Activated CD4-positive, alpha-beta T cell treated with anti-CD3 and anti-CD28 coated beads, Interleukin-2, amount 10 ng/mL, durations not matched to agents 7 days and 5 days (primary cell): ENCODE measurements at places on chromosomes 5 and 9.
A peak's percentile ranks its signal among the peaks of the same experiment; 100 is the strongest.

DNA sequence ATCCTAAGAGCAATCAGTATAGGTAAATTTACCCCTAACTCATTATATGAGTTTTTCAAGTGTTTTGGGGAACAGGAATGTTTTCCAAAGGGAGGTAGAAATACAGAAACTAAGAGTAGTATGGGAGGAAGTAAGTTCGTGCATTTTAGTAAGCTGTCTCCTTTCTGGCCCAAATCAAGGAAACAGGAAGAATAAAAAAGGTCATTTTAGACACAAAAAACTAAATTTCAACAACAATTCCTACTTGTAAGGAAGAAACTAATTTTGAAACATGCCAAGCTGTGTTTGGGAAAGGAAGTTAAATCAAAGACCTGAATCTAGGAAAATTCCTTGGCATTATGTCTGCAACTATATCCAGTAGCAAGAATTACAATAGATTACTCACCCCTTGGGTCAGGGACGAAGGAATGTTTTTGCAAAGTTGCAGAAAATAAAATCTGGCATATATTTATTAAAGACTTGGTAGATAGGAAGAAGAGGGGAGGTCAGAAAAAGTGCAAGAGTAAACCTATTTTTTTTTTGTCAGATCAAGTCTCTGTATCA, 6.5 kb upstream of the RPS6 start:
- DNase-seq: no peak

DNA sequence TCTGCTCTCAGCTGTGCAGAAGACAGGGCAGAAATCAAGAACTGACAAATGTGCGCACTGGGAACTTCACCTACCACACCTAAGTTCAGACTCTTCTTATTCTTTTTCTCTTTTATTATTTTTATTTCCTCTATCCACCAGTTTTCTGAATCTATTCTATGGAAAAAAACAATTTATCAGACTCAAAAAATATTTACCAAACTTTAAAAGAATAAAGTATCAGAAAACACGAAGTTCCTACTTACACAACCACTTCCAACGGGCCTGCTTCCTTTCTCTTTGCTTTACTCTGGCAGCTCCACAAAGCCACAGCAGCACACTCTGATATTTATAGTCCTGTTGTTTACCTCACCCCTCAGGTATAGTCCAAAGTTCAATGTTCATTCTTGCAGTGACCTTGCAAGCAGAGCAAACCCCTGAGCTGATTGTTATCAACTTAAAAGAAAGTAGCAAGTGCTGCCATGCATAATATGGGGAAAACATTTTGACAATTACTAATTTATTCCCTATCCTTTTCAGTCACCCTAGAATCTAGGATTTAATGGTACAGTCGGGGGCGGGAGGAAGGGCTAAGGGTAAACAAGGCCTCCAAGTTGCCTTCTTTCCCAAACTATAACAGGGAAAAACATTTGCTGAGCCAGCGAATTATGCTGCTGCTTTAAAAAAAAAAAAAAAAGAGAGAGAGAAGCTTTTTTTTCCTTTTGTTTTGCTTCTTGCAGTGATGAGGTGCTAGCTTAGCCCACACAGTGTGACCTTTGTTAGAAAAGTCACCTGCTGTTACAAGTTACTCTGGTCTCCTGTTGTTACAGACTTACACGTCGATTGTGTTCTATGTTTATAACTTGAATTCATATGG, at the start of gene SELENOP:
SELENOP (minus strand) TSS at position 302 of the 856 bp plus-strand sequence. CDS start 3,539 bp downstream, outside the sequence.
- DNase-seq: no peak

GRCh38 chr5:164505791-164506190, 1000.4 kb downstream of the MAT2B start:
- no peak for DNase-seq

DNA sequence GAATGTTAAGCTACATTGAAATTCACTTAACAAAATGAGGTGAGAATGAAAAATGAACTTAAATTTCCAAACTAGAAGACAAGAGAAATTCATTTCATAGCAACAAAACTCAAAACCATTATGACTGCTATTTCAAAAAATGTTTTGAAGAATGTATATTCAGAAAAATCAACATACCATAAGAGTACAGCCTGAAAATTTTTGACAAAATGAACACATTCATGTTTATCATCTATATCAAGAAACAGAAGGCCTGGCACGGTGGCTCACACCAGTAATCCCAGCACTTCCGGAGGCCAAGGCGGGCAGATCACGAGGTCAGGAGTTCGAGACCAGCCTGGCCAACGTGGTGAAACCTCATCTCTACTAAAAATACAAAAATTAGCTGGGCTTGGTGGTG, 4.2 kb upstream of the IL6ST start:
- no peak for DNase-seq

GRCh38 chr5:154081246-154081645, 42.5 kb downstream of the MFAP3 start:
- no peak for DNase-seq

GRCh38 chr5:83562791-83563557, 91.4 kb downstream of the VCAN start:
- DNase-seq: no peak

DNA sequence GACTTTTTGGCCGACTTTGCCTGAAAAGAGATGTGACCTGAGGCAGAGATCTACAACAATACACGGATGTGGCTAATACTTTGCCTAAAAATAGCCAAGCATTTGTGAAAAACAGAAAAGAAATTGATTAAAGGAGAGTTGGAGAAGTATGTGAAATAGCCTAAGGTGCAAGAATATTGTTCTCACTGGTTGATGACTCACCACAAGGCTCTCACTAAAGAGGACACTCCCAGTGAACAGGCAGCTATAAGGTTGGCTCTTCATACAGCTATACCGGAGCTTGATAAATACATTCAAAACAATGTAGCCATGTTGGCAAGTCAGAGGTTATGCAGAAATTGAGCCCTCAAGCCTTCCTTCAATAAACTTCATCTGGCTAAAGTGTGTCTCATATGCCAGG, 317.2 kb upstream of the GRAMD2B start:
- DNase-seq: no peak

DNA sequence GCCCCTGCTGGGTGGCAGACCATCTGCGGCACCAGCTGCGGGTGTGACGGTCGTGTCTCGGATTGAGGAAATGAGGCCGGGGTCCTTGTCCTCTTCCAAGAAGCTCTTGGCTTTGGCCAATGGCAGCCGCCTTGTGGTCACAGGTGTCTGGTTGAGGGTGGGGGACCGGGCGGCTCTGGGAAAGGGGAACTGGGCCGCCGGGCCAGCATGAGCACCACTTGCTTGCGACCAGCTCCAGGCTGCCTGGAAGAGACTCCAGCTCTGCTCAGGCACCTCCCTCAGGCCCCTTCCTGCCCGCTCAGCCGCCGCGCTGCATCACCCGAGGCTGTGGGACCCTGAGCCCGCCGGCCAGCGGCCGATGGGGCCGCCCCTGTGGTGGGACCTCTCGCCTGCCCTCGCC, 59.7 kb downstream of the RXRA start:
- no peak for DNase-seq

DNA sequence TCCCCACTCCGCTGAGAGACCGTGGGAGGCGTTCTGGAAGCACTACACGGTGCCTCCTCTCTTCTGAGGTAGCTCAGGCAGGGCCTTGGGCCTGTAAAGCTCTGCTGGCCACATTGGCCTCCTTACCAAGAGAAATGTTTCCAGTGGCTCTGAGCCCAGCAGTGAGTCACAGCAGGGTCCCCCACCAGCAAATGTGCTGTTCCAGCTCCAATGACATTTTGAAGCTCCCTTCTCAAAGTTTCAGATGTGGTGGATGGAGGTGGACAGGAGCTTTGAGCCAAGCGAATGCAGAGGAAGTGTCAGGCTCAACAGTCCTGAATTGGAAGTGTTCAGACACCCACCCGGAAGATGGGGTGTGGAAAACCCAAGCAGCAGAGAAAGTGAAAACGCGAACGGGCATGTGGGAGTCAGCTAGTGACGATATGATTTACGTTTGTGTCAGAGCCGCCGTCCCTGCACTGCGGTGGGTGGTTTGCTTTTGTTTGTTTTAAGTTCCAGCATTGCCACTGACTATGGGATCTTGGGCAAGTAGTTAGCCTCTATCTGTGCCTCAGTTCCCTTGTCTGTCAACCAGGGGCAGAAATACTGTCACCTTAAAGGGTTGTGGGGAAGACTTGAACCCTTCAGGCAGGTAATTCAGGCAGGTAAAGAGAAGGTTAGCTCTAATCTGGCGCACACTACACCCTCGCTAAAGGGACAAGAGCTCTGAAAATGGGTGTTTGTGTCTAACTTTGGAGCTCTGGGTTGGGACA, 38.2 kb downstream of the C5orf15 start:
- DNase-seq: peak; percentile 63
